A549 treated with ZK216348 at 1 μM for 4 hours (cell line): ENCODE measurements at places on chromosomes 3 and 15. TPM values are rescaled to one million over a fixed set of nuclear protein-coding genes. Genes with fewer than 3 reads are reported as not detected.

Gene ADCY5
- total RNA-seq = 0.23 to 0.45 TPM (median 0.32 TPM) in 5 replicates

Gene FANCD2
- 18.3 to 24.5 TPM (median 19.5 TPM) in 5 replicates for total RNA-seq

Gene TMEM207
- not detected in 5 replicates for total RNA-seq

Gene SLITRK3
- total RNA-seq = not detected in 5 replicates

Gene CX3CR1
- total RNA-seq = not detected in 5 replicates

Gene AHSG
- total RNA-seq = 0.18 to 0.29 TPM in 2 of 5 replicates, not detected in the others
